Activated T-cell treated with anti-CD3 and anti-CD28 coated beads, Interleukin-2, amount 50 U/mL, for 24 hours (primary cell): ENCODE measurements at places on chromosomes 12 and 14.

DNA sequence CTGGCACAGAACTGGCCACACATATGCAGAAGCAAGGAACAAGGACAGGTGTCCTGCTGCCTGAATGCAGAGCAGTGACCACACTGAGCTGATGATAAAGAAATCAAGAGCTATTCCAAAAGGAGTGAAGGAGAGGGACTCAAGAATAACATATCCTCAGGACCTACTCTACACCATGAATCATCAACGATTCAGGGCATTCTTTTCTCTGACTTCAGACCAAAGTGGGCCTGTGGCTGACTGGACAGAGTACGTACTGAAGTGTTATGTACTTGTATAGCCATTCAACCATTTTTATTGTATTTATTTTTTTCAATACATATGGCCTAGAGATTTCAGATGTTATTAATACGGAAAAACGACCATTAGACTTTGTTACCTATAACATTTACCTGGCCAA is 177.5 kb upstream of the TMTC1 start:
- DNase-seq, result no peak

- no peak for DNase-seq
Observed at GRCh38 chr14:97539884-97540283, 742.7 kb downstream of the VRK1 start.

GRCh38 chr12:87274594-87275245 is 754.5 kb downstream of the C12orf50 start:
- DNase-seq, result no peak

GRCh38 chr14:67557118-67557517 is 24.0 kb downstream of the PLEKHH1 start:
- DNase-seq, result no peak

GRCh38 chr12:32451816-32452215 is 52.5 kb downstream of the FGD4 start:
- DNase-seq, result no peak

DNA sequence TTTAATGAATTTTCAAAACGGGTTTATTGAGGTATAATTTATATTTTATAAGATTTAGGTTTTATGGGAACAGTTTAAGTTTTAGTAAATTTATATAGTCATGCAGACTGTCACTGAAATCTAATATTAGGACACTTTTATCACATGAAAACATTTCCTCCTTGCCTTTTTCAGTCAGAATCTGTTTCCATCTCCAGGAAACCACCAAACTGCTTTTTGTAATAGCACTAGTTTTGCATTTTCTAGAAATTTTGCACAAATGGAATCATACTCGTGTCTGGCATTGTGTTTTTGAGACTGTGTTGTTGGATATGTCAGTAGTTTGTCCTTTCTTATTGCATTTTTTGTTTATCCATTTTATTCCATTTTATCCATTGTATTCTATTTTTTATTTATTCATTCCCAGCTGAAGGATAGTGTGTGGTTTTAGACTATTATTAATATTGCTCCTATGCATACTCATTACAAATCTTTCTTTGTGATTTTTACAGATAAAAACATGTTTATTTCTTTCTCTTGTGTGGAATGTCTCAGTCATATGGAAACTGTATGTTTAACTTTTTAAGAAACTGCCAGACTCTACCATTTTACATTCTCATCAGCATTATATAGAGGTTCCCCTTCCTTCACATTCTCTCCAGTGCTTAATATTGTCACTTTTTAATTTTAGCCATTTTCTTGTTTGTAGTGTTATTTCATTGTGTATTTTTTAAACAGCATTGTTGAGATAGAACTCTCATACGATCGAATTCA is 26.5 kb downstream of the PALS1 start:
- no peak for DNase-seq

DNA sequence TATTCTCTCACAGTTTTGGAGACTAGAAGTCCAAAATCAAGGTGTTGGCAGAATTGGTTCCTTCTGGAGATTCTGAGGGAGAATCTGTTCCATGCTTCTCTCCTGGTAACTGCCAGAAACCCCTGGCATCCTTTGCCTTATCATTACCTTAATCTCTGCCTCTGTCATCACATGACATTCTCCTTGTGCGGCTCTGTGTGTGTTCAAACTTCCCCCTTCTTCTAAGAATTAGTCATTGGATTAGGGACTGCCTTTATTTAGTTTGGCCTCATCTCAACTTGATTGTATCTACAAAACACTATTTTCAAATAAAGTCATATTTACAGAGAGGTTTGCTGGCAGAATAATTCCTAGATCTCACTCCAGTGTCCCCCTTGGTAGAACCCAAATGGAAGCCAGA is 68.9 kb downstream of the ZNF641 start:
- DNase-seq, result no peak

DNA sequence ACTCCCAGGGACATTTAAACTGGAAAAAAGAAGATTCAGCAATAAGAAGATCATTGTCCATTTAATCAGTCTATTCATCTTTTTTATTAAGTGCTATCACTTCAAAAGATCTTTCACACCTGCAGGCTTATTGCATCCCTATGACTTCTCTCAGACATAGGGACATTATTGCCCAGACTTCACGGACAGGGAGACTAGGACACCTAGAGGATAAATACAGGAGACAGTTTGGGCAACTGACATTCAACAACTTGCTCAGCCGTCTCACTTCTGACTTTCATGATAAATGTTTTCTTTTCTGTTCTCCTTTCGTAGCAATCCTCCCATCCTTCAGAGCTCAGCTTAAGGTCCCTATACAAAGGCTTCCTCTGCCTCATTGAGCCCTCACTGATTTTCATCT is 84.3 kb downstream of the TMEM30B start:
- DNase-seq, result no peak
